ENCODE measurements at places on chromosomes 1 and 21. TPM values are rescaled to one million over a fixed set of nuclear protein-coding genes. Genes with fewer than 3 reads are reported as not detected.

GRCh38 chr1:242546849-242547729, 22.6 kb upstream of the PLD5 start:
- DNase-seq = no peak

GRCh38 chr1:200922406-200922805, 27.7 kb downstream of the INAVA start:
- no peak for DNase-seq

GRCh38 chr1:201902198-201902597, 13.5 kb downstream of the SHISA4 start:
- DNase-seq = no peak

DNA sequence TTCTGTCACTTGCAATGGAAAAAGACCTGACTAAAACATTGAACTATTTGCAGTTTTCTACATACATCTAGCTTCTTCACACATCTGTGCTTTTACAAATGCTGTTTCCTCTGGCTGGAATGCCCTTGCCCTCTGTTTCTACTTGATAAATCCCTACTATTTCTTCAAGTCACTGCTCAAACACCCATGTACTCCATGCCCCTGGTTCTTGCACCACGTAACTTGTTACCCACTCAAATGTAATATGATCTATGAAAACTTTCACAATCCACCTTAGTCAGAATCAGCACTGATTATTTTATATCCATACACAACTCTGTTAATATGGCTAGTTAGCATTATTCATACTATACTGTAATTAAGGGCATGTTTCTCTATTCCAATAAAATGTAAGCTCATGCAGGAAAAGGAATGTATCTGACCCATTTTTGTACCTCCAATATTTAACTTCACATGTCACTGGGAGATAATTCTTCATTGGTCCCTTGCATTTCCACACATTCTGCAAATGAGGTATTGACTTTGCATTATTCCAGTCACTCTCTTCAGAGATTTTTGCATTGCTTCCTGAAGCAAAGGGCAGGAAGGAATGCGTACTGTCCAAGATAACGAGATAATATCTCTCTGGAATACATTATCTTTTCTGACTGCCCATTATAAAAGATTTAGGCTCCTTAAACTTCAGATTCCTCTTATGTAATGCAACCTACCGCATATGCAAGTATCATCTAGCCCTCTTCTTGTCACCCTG, 158.3 kb downstream of the COL24A1 start:
- DNase-seq = no peak

DNA sequence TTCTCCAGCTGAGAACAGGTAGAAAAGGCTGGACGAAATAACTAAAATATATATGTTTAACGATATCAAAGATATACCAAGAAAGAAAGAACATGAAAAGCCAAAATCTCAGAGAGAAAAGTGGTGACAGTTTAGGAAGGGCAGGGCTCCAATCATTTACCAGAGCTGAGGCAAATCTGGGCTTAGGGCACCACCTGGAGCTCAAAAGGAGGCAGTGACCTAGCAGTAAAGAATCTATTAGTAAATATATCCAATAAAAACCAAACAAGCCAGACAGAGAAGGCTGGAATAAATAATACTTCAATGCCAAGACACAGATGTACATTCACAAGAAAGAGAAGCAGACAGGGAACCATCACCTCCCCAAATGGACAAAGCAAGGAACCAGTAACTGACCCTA, 43.5 kb downstream of the CHIA start:
- DNase-seq = no peak

DNA sequence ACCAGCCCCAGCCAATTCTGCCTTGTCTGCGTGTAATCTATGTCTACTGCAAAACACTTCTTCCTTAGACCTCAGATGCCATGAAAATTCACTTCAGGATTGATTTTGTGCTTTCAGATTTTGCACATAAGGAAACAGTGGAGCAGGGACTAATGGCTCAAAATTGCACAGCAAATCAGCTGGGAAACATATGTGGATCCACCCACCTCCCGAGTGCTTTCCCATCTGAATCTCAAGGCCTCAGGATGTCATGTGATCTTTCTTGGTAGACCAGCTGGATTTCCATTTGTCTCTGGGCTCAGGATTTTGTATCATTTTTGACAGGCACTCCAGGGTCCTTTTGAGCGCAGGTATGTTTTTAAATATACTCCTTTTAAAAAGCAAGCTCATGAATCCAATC, 158.6 kb downstream of the MIS18A start:
- DNase-seq = no peak

DNA sequence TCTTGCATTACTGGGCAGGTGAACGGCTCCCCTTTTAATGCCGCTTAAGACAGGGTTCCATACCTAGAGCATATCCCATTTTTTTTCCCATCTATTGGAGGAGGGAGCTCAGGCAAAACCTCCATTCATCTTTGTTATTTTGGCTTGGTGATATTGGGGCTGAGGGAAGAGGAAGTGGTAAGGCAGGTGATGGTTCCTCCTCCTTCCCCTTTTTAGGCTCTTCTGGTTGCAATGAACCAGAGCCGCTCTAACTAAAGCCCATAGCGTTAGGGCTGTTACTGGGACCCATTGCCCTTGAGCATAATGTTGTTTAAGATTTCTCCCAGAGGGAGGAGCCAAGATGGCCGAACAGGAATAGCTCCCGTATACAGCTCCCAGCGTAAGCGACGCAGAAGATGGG, 21.1 kb downstream of the PYHIN1 start:
- DNase-seq = no peak

DNA sequence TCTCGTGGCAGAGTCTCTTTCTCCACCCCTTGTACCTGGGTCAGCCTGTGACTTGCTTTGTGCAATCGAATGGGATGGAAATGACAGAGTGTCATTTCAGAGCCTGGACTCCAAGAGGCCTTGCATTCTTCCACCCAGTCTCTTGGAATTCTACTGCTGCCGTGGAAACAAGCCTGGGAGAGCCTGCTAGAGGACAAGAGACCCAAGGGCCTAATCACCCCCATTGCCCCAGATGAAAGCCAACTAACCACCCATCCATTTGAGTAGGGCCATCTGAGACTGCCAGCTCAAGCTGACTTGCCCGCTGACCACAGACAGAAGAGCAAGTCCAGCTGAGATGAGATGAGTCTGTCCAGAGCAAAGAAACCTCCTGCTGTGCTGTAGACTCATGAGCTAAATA, 201.6 kb downstream of the PTPRU start:
- DNase-seq = no peak

DNA sequence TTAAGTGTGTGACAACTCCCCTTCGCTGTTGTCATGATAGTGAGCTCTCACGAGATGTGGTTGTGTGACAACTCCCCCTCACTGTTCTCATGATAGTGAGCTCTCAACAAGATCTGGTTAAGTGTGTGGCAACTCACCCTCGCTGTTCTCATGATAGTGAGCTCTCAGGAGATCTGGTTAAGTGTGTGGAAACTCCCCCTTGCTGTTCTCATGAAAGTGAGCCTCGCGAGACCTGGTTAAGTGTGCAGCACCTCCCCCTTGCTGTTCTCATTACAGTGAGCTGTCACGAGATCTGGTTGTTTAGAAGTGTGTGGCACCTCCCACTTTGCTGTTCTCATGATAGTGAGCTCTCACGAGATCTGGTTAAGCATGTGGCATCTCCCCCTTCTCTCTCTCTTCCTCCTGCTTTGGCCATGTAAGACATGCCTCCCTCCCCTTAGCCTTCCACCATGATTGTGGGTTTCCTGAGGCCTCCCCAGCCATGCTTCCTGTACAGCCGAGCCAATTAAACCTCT, 25.1 kb upstream of the LSS start:
- DNase-seq = no peak

DNA sequence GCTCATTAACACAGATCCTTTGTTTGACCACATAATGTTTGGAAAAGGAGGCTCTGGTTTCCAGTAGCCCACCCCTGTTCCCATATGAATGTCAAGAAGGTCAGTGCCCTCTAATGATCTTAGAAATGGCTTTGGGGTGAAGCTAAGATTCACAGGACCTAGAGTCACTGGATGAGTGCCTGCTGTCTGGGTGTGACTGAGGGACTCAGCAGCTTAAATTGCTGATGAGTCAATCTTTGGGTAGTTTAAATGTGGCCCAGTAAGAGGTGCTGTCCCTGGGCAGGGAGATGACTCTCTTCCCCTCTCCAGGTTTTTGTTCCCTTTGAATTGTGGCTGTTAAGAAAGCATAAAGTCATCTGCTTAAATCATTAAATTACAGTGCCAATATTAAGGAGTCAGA, 50.6 kb downstream of the L1TD1 start:
- DNase-seq = no peak

DNA sequence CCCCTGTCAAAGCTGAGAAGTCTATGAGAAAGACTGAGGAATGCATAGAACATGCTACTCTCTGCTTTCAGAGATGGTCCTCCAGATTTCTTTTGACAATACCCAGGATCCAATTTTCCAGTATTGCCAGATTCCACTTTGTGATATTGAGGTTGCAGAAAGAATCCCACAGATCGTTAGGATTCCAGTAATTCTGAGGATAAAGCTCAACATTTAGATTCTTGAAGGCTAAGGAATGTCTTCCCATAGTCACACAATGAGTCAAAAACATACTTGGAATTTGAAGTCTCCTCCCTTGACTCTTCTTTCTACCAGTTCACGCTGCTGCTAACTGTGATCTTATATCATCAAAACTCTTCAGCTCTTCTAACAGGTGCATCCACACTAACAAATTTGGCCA, 57.1 kb downstream of the TNFSF18 start:
- no peak for DNase-seq

DNA sequence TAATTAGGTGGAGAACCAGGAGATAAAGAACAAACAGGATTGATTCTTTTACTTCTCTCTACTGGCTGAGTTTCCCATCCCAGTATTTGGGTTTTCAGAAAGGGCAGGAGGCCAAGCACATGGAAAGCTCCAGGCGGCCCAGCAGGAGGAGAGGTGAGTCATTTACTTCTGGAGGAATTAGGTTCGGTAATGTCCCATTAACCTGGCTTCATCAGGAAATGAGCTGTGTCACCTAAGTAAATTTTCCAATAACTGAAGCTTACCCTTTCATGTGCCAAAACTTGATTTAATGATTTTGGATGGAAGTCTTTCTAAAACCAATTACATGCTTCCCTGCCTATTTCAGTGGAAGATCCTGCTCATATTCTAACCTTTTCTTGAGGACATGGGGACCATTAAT, 257.6 kb upstream of the USP24 start:
- no peak for DNase-seq

DNA sequence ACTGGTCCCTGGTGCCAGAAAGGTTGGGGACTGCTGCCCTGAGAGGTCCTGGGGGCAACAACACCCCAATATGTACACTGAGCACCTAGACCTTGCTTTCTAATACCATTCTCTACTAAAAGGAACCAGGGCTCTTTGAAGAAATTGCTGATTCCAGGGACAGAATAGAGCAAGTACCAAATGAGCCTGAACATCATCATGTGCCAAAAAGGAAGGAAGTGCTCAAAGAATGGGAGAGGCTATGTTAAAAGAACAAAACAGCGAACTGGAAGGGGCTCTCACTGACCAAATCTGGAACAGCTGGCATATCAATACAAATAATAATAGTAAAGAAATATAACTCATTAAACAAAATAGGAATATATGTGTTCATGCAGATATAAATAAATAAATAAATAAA, 50.8 kb downstream of the PIK3R3 start:
- DNase-seq = no peak

- DNase-seq = no peak
These were observed 1.0 kb downstream of the BTG2 start for GRCh38 chr1:203306089-203306964.

DNA sequence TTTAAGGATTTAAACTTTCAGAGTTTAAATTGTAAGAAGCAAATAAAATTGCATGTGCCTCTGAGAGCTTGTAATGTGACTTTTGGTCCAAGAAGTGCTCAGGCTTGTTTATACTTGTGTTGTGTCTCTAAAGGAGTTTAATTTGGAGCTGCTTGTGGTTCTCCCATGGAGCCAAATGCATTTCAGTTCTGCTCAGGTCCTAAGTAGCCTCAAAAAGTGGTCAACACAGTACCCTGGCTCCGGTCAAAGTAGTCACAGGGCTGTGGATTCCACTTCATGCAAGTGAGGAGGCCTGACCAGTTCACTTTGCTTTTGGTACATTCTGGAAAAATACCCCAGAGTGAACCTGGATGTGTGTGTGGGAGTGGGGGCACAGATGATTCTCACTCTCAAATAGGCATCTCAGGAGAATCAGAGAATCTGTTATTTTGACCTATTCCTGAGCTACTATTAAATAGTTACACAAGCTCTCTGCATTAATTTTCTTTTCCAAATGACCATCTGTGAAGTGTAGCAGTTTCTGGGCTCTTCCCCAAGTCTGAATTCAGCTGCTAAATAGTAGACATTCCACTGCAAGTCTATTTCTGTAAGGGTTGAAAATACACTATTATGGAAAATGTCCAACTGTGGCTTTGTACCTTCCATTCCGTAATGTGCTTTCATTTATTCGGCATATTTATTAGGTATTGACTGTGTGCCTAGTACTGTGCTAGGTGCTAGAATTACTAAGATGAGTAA, 31.7 kb upstream of the AGO1 start:
- DNase-seq = peak; percentile 87

- no peak for DNase-seq
These were observed 136.1 kb downstream of the ADGRL2 start for GRCh38 chr1:81936853-81937252.

DNA sequence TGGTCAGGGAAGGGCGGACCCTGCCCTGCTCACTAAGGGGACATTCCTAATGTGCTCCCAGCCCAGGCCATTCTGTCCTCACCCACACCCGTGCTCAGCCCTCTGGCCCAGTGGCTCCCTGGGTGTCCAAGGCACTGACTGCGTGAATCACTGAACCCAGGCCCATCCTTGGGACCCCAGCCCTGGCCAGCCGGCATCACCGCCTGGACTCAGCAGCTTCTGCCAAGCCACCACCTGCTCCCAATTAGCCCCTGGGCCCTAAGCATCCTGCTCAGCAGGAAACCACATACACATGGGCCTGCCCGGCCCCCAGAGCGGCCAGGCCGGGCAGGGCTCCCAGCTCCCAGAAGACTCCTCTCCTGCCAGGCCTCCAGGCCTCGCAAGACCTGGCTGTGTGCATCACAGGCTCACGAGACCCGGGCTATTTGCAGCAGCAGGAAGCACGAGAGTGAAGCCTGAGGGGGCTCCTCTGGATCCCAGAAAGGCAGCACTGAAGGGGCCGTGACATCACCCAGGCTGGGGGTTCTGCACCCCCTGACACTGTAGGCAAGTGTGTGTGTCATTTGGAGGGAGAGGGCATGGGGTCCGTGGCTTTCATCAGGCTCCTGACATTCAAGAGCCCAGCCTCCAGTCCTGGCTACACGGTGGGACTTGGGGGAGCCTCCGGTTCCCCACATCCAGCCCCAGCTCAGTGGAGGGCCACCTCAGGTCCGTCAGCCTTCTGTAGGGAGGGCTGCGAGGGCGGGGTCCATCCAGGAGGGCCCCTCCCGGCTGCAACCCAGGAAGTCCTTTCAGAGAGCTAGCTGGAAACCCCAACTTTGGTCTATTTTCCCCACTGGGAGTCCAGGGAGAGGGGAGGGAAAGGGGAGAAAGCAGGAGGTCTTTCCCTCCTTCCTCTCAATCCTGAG, 1.6 kb downstream of the MFAP2 start:
- DNase-seq = no peak

The PLA2G2D gene
- 0.05 TPM for polyA plus RNA-seq

The DMBX1 gene
- polyA plus RNA-seq = not detected

The ACKR1 gene
- polyA plus RNA-seq = 3.0 TPM

The TCP10L gene
- 1.3 TPM for polyA plus RNA-seq

The CR1L gene
- 0.52 TPM for polyA plus RNA-seq

The SLC9C2 gene
- polyA plus RNA-seq = not detected

The GALE gene
- 25.5 TPM for polyA plus RNA-seq

The EDARADD gene
- 0.32 TPM for polyA plus RNA-seq

The AGO4 gene
- polyA plus RNA-seq = 13.2 TPM

The ERRFI1 gene
- 6.5 TPM for polyA plus RNA-seq
